CD4-positive, alpha-beta T cell treated with Interleukin-2 at 100 ng/mL for 4 hours (primary cell): ENCODE measurements at places on chromosomes 2 and 18.

GRCh38 chr18:6199777-6200176, 214.9 kb downstream of the L3MBTL4 start:
- no peak for DNase-seq

DNA sequence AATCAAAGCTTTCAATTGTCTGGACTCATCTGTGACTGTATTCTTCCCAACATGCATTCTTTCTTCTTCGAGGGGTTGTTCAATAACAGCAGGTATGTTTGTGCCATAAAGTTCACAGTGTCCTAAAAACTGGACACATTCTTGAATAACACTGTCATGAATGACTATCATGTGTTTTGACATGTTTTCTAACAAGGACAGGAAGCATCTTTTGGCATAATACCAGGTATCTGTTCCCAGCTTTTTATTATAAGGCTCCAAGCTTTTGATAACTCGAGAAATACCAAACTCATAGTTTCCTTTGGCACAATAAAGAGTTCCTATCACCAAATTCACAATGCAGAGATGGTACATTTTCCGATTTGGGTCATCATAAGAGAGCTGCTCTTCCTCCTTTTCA, 224.2 kb downstream of the AGPS start:
- DNase-seq: no peak

DNA sequence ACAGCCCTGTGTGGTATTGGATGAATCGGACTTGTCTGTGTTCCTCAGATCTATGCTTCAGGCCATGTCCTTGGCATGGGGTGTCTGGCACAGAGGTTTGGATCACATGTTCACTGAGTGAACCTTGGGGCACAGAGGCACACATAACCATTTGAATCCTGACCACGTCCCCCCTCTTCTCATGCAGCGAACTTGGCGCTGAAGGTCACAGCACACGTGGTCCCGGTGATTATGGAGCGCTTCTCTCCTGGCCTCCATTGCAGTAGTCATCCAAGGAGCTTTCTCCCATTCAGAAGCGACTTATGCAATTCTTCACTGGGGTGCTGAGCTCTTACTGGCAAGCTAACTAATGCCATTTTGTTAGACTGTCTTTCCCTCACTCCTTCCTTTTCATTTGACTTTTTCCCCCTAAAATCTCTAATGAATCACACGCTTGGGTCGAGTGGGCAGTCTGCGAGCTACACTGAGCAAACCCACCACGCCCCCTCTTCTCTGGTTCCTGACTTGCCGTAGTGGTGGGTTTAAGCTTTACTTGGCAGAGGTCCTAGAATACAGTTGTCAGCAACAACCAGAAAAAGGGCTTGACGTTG, 59.4 kb downstream of the KCNG2 start:
- no peak for DNase-seq

DNA sequence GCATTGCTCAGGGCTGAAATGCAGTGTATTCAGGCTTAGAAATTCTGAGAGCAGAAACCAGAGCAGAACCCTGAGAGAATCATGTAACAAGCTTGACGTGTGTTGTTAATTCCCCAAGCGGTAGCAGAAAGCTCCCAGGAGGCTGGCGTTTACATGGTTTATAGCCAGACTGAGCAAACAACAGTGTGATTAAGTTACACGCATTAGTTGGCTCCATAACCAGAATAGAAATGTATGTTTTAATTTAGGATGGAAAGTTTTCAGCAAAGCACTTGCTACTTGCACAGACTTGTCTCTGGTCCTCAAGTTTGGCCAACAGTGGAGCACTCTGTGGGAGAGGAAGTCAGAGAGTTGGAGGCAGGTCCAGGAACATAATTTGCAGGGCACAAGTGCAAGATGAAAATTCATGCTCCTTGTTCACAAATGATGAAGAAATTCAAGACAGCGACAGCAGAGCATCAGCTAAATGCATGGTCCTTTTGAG, 69.3 kb downstream of the MAPK4 start:
- DNase-seq: no peak

DNA sequence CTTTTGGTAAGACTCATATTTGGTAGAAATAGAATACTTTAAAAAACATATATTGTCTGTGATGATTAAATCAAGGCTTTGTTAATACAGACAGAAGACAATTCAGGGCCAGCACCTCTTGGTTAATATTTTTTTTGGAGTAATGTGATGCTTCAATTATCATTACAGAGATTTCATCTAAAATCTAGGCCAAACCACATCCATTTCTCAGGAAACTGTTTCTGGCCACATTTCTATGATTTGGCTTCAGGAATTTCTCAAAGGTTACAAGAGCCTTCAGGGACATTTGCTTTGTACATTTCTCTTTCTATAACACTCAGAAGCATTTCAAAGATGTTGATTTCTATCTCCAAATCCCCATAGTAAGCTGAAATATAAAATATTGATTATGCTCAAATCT, 614.9 kb downstream of the LRP1B start:
- no peak for DNase-seq

- DNase-seq: no peak
Measured at GRCh38 chr2:162085090-162085891, 11.3 kb upstream of the DPP4 start.

DNA sequence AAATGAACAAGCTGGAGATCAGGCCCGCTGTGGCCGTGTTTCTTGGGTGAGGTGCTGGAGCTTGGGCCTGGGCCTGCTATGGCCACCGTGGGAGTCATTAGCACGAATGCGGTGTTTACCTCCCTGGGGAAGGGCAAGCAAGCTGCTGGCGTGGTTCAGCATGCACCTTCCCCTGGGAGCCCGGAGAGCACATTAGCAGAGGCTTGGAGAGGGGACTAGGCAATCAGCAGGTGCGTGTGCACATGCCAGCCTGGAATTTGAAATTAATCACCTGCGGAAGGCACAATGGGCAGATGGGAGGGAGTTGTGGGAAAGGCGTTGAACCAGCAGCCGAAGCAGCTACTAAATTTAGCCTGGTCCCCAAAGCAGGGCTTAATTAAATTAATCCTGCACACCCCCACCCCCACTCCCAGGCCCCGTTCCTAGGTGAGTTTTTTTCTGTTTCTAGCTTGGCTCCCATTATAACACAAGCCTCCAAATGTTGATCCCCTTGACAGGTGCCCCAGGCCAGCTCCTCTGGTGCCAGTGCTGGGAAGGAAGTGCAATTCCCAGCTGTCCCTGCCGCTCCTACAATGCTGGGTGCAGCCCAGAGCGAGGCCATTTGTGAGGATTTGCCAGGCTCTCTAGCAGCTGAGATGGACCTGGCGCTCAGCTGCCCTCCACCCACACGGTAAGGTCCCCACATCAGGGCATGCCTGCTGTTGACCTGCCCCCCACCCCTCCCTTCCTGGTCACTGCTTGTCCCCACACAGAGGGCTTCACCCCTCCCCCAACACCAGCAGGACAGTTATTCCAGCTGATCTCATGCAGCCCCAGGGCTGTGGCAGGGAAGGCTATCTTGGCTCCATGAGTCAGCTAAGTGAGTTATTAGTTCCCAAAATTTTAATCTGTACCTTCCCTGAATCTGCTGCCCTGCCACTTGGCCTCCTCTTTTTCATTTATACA, 115.0 kb downstream of the ZBTB7C start:
- no peak for DNase-seq

GRCh38 chr2:112494828-112495227, 12.9 kb downstream of the TTL start:
- no peak for DNase-seq

DNA sequence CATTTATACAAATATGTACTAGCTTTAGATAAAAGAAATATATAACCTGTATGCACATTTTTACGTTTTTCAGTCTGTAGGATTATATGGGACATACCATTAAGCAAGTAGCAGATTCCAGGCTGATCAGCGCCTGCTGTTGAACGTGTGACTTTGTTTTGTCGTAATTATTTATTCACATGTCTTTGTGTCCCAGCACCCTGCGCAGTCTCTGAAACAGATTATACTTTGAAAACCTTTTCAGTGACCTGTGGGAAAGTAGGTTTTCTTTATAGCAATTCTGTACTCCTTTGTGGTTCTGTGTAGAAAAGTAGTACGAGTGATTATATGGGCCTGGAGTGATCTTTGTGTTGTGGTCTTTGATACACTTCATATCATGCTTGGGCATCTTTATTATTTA, 68.5 kb downstream of the MTA3 start:
- no peak for DNase-seq

- DNase-seq: peak; percentile 45
Measured at GRCh38 chr2:60948926-60949579, 67.7 kb downstream of the REL start.

- no peak for DNase-seq
Measured at GRCh38 chr2:69535817-69536241, 98.6 kb upstream of the NFU1 start.

DNA sequence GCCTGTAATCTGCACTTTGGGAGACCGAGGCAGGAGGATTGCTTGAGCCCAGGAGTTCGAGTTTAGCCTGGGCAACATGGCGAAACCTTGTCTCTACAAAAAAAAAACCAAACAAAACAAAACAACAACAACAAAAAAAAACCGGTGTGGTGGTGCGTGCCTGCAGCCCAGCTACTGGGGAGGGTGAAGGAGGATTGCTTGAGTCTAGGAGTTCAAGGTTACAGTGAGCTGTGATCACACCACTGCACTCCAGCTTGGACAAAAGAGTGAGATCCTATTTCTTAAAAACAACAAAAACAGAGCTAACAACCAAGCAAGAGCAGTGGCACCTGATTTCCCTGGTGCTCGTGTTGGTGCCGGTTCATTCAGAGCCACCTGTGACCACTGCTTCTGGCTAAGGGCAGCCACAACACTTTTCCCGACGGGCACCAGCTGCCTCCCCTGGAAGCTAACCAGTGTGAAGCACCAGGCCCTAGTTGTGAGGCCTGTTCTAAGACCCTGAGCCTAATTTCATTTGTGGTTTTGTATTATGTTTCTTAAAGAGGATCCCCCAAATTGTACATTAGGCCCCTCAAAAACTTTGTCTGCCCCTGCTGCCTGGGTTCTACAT, 1.3 kb downstream of the AOX1 start:
- no peak for DNase-seq

GRCh38 chr2:236394571-236394970, 130.4 kb upstream of the ASB18 start:
- no peak for DNase-seq

DNA sequence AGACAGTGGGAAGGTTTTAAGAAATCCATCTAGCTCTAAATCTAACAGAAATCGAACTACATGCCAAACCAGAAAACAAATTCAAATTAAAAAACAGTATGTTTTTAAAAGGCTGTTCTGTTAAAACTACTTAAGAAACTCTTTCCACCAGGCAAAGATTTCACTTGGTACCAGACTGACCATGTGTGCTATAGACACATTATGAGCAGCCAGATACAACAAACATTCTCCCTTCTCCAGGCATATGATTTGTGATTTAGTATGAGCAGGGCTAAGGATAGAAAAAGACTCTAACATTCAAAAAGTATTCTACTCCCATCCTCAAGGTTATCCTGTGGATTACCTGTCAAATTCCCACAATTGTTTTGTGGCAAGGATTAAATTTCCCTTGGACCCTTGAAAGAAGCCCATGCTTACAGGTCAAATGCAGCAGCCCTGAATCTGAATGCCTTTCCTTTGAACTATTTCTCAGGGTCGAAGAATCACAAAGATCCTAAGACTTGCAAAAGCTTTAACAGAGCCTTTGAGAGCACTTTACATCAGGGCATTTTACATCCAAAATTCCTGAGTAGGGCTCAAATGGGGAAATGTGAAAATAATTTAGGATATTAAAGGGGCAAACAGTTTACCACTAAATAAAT, 42.5 kb upstream of the TTC32 start:
- DNase-seq: no peak

DNA sequence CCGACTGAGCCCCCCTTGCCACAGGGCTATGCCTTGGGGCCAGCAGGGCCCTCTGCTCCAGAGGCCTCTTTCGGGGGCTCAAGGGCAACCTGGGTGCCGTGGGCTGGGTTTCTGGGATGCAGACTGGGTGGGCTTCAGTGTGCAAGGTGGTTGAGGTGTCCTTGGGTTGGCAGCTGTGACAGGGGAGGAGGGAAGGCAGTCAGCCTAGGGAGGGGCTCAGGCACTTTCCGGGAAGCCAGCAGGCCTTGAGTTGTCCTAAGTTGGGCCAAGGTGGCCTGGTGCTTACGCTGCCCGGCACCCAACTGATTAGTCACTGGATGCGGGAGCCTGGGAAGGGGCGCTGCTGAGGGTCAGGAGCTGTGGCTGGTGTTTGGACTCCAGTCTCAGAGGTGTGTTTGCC, 199.5 kb downstream of the TWIST2 start:
- DNase-seq: no peak

- no peak for DNase-seq
Measured at GRCh38 chr2:59756150-59756549, 797.3 kb downstream of the BCL11A start.

DNA sequence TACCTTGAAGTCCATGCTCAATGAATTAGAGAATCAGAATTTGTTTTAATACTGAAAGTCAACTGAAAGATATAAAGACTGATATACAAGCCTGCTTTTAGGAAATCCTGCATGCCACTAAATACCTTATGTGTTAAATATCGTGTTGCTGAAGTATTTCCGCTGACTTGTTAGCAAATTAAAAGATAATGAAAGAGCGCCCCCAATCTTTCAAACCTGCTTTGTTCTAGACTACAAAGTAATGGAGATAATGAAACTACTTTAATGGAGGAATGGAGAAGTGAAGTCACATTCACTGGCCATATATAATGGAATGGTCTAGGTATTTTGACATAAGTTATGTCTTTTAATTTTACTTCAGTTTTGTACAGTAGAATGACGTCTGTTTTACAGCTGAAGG, 95.7 kb downstream of the ASXL3 start:
- no peak for DNase-seq

DNA sequence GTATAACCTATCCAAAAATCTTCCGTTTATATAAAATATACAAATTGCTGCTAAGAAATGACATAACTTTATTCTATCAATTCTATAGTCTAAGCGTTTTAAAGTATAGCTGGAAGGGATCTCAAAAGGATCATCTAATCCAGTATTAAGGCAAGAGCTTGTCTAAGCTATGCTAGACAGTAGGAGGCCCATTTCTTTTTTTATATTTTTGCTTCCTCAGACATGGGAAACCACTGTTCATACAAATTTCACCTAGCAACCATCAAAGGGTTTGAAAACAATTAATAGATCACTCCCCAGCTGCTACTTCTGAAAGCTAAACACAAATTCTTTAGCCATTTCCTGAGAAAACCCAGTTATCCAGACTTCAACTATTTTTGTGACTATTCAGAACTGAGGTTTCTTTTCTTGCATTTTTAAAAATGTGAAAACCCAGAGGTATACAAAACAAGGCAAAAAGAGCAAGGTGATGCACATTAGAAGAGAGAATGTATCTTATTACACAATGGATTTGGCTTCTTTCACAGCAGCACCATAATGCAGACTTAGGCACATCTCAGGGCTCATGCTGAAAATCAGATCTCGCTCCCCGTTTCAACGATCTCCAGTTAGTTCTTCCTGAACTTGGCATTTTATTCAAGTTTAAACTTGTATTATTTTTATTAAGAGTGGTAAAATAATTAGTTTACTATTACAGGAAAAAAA, 274.4 kb downstream of the LRP1B start:
- no peak for DNase-seq

- no peak for DNase-seq
Measured at GRCh38 chr2:196840171-196840570, 31.0 kb upstream of the C2orf66 start.
